ENCODE measurements at places on chromosomes 7 and 10.

GRCh38 chr10:18497806-18498369, 153.5 kb downstream of the NSUN6 start:
- no peak for DNase-seq

- DNase-seq, result peak; percentile 70
Measured at GRCh38 chr7:139403601-139404000, 43.9 kb downstream of the LUC7L2 start.

DNA sequence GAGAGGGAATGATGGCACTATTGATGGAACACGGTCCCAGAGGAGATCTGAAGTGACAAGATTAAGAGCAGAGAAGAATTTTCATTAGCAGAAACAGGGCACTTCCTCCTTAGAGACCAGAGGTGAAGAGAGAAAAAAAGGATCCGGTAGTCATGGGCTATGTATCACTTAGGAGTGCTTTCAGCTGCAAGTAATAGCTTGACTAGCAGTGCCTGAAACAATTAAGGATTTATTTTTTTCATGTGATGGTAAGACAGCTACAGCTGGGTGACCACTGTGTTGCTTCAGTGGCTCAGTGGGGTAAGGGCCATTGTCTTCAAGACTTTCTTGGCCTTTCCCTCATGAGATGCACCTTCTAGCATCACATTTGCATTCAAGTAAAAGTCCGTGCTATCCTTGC, 515.1 kb upstream of the GALNT17 start:
- no peak for DNase-seq

- DNase-seq, result peak; percentile 13
Measured at GRCh38 chr7:101410743-101411507, 48.2 kb downstream of the COL26A1 start.

DNA sequence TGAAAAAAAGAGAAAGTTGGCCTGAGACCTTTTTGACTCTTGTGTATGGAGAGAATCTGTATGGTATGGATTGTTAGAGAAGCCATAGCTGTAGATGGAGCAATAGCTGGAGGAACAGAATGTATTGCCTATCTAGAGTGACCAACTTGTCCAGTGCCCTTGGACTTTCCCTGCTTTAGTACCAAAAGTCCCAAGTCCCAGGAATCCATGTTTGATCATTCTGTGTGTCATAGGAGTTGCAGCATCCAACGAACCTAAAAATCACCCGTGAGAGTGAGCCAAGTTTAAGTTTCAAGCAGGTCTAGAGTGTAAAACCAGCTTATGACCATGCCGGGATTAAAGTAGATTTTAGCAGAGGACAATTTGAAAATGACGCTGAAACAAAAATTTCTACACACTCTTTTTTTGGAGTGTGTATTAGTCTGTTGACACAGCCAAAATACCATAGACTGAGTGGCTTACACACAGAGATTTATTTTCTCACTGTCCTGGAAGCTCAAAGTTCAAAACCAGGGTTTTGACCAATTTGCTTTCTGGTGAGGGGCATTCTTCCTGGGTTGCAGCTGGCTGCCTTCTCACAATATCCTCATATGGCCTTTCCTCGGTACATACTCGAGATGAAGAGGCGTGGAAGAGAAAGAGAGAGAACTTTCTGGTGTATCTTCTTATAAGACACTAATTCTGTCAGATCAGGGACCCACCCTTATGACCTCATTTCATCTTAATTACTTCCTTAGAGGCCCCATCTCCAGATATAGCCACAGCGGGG, 36.9 kb upstream of the ZNF518A start:
- no peak for DNase-seq

GRCh38 chr10:52110576-52110975, 203.5 kb upstream of the DKK1 start:
- DNase-seq, result no peak

GRCh38 chr10:101231092-101231491, 1.8 kb upstream of the LBX1 start:
- no peak for DNase-seq

DNA sequence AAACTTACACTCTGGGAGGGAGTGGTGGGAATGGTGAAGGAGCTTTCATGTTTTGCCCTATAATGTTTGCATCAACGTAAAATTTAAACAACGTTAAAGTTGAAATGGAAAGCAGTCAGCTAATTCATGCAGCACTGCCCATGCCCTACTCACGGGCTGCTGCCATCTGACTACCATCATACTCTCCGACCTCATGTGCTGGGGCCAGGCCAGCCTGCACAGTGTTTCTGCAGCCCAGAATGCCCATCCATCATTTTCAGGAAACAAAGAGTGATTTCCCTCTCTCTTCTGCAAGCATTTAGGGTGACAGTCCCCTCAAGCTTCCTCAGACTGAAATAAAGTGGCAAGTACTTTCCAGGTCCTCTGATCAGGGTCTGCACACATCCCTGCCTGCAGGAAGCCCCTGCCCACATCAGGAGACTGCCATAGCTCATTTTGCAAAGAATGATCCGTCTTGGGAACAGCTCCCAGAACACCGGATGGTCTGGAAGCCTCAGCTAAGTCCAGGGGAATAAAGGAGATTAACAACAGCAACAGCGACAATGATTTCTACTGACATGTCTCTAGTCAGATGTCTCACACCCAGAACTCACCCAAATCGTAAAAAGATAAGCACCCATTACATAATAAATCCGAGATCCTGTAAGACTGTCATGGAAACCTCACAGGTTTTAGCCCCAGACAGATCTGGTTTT, 40.3 kb downstream of the ARHGAP22 start:
- no peak for DNase-seq

All from PC-3 (cell line).